Non-pigmented ciliary epithelial cell (primary cell): ENCODE measurements at places on chromosomes 12 and 14.
A peak's percentile ranks its signal among the peaks of the same experiment; 100 is the strongest.

- DNase-seq: no peak
Measured at GRCh38 chr12:93179792-93180191, 197.9 kb upstream of the NUDT4 start.

DNA sequence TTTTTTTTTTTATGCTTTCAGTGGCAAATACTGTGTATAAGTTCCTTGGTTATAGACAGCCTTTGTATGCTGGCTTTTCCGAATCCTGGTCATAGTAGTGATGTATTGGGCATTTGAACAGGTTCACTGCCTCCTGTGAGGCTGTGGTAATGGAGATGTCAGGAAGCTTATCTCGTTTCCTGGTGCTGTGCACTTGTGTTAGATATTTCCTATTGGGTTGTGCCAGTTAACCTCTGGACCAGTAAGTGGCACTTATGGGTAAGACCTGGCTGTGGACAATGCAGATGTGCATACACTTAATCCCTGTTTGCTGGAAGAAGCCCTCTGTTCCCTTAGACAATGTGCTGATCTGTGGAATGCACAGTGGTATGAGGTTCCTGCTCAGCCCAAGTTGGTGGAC lies 135.4 kb upstream of the KITLG start:
- no peak for DNase-seq

DNA sequence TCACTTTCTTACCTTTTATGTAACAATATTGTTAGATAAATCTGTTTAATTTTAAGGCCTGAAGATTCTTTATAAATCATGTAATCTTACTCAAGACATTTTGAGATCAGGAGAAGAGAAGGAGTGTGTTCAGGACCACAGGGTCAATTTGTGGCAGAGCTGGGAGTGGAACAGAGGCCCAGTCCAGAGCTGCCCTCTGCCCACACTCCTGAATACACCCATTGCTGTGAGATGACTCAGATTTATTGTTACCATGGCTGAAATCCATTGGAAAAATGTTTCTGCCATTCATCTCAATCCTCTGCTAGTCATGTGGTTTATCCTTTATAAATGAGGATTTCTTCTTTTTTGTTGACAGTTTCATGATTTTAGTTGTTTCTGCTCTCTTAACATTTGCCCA lies 100.5 kb upstream of the STXBP6 start:
- DNase-seq: peak; percentile 53

DNA sequence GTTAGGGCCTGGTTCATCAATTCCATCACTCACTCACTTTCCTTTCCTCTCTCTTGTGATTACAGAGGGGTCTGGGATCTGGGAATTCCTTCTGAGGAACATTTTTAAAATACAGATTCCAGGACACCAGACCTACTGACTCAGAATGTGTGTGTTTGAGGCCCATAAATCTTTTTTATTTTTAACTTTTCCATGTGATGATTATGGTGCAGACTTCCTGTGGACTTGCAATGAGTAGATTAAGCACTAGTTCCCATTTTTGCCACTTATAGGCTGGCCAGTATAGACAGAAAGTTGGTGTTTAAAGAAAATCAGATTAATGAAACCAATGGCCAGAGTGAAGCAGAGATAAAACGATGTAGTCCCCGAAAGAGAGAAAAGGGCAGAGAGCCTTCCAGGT lies 28.1 kb downstream of the SLC41A2 start:
- no peak for DNase-seq

DNA sequence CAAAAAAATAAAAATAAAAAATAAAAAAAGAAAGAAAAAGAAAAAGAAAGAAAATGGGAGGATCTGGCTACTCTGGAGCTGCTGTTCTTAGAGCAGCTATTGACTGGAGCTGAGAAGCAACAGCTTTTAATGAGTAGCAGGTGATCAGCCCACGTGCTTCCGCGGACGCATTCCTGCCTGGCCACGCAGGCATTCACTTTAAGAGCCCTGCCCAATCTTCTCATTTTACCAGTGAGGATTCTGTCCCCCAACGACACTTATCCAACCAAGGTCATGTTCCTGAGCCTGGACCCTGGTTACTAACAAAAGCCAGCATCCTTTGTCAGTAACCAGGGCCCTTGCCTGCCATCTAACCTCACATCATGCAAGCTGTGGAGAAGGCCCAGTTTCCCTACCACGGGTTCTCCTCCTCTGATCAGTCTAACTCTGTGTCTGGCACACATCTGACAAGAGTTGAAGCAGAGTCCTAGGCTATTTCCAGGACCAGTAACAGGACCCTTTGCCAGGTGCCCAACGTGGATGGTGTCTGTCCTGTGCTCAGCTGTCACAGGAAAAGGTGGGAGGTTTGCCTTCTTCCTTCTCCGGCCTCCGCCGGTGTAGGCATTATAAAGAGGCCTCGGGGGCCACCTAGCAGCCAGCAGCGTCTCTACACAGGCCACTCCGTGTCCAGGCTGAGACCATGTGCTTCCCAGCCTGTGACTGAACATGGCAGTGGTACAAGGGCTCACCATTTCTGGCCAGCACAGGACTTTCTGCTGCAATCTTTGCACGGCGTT lies 60.9 kb upstream of the GPATCH2L start:
- no peak for DNase-seq

GRCh38 chr12:83801972-83802371 lies 1110.6 kb downstream of the SLC6A15 start:
- no peak for DNase-seq

DNA sequence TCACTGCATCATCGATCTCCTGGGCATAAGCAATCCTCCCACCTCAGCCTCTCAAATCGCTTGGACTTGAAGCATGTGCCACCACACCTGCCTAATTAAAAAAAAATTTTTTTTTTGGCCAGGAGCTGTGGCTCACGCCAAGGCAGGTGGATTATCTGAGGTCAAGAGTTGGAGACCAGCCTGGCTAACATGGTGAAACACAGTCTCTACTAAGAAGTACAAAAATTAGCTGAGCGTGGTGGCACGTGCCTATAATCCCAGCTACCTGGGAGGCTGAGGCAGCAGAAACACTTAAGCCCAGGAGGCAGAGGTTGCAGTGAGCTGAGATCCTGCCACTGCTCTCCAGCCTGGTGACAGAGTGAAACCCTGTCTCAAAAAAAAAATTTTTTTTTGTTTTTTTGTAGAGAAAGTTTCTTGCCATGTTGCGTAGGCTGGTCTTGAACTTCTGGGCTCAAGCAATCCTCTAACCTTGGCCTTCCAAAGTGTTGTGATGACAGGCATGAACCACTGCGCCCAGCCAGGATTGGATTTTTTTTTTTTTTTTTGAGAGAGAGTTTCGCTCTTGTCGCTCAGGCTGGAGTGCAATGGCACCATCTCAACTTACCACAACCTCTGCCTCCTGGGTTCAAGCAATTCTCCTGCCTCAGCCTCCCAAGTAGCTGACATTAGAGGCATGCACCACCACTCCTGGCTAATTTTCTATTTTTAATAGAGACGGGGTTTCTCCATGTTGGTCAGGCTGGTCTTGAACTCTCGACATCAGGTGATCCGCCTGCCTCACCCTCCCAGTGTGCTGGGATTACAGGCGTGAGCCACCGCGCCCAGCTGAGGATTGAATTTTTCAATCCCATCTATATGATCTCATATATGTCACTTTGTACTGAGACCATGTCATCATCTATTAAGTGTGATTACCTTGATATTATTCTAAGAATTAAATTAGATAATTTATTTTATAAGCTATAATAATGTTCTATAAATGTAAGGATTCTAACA lies 12.4 kb downstream of the SLC2A3 start:
- no peak for DNase-seq

GRCh38 chr14:103881268-103882201 lies 34.2 kb upstream of the PPP1R13B start:
- no peak for DNase-seq

DNA sequence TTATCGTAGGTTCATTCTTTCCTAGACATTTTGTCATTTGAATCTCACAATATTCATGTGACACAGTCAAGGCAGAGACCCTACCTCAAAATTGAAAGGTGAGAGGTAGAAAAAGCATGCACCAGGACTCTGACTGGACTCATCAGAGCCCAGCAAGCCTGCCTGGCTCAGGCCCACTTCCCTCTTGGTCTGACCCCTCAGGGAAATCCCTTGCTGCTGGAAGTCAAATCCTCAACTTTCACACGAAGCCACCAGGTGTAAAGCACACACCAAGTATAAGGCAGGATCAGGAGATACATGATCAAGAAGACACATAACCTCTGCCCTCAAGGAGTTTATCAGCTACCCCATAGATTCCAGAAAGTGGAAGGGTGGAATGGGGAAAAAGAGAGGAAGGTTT lies 18.8 kb downstream of the NIN start:
- DNase-seq: no peak

GRCh38 chr14:34749408-34749807 lies 35.0 kb upstream of the CFL2 start:
- DNase-seq: no peak

- DNase-seq: no peak
Measured at GRCh38 chr14:53110096-53110495, 43.0 kb downstream of the DDHD1 start.

GRCh38 chr14:55301437-55302121 lies 30.4 kb downstream of the FBXO34 start:
- peak; percentile 54 for DNase-seq

GRCh38 chr12:33330940-33331339 lies 108.7 kb downstream of the SYT10 start:
- no peak for DNase-seq

DNA sequence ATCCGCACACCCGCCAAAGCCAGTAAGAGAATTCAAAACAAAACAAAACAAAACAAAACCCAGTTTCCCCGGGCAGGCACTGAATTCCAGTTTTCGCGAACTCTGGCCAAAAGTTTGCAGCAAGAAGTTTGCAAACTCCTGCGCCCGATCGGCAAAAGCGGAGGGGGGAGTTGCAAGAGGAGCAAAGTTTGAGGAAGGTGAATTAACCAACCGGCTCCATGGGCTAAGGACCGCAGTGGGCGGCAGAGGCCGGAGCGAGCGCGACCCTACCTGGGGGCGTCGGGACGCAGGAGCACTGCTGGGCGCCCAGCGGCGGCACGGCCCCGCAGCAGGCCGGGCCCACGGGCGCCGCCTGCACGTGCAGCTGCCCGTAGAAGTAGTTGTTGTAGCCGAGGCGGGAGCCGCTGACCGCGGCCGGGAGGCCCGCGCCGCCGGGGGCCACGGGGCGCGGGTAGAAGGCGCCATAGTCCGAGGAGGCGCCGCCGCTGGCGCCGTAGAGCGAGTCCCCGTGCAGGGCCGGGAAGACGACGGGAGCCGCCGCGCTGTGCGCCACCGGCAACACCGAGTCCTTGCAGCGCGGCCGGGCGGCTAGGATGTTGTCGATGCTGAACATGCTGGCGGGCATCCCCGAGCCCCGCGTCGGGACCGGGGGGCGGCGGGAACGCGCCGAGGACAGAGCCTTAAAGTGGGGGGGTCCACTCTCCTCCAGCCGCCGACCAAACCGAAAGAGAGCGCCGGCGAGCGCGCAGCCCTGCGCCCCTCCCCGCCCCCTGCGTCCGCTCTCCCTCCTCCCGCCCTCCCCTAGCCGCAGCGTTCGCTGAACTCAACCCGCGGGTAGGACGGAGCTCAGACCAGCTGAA lies at the start of gene GSC:
Gene GSC, minus strand, starts transcription at position 723 of the 860 bp plus-strand sequence. Its CDS starts 98 bp downstream, at position 625.
- no peak for DNase-seq

- no peak for DNase-seq
Measured at GRCh38 chr12:32718926-32719325, 36.8 kb downstream of the YARS2 start.

DNA sequence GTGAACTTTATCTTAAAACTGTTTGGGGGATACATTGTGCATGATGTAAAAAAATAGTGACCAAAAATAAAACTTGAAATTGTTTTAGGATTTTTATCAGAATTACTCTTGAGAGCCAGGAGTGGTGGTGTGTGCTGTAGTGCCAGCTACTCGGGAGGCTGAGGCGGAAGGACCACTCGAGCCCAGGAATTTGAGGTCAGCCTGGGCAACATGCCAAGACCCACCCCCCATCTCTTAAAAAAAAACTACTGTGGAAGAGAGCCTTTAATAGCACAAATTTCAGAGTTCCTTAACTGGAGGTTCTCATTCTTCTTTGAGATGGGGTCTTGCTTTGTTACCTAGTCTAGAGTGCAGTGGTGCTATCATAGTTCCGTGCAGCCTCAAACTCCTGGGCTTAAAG lies 21.5 kb downstream of the CPSF2 start:
- DNase-seq: no peak

GRCh38 chr12:48023386-48023785 lies 19.1 kb upstream of the COL2A1 start:
- DNase-seq: no peak

DNA sequence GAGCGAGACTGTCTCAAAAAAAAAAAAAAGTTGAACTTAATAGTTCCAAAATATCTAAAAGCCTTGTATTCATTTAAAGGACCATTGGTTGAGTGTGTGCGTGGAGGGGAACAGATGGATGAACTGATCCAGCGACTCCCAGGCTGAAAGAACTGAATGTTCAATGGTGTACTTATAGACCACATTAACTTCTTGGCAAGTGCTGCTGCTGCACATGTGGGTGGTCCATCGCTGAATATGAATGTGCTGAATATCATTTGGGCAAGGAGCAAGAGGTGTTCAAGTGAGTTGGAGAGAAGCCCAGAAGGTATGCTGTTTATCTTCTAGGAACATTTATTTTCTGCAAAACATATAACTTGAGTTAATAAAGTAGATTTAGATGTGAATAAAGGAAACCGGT lies 289.0 kb upstream of the RPL10L start:
- DNase-seq: no peak

GRCh38 chr14:102933618-102934231 lies 11.3 kb downstream of the AMN start:
- no peak for DNase-seq

DNA sequence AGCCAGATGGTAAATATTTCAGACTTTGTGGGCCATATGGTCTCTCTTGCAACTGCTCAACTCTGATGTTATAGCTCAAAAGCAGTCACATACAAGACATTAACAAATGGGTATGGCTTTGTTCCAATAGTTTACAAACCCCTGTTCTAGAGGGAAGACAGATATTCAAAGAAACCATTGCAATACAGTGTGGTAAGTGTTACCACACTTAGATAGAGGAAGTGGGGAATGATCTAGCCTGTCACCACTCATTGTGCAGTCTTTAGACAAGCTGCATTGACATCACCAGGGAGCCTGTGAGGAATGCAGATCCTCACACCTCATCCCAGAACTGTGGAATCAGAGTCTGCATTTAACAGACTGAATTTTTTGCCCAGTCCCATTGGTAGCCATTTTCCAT lies 80.0 kb upstream of the RGS6 start:
- no peak for DNase-seq
